ENCODE measurements at places on chromosomes 7 and 10. TPM values are rescaled to one million over a fixed set of nuclear protein-coding genes. Genes with fewer than 3 reads are reported as not detected.

The TMEM273 gene
- not detected for total RNA-seq

The UNC5B gene
- total RNA-seq: 0.35 TPM

The NUTM2E gene
- total RNA-seq: not detected

The NRP1 gene
- 281 TPM for total RNA-seq

The CYP3A5 gene
- total RNA-seq: 13.1 TPM
